ENCODE measurements at places on chromosomes 7 and 10.

DNA sequence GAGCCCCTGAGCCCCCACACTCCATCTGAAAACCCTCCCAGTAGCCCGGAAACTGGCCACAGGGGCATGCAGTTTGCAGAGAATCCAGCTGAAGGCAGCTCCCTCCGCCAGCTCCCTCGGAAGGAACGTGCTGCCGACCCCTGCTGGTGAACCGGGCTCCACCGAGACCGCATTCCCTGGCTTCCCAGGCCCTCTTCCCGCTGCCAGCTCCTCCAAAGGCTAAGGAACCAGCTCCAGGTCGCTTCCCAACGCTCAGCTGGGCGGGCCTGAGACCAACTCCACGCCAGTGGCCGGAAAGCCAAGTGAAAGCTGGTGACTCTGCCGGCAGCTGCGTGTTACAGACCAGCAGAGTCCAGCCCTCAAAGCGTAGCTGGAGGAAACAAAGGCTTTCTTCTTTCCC, 35.8 kb downstream of the GPER1 start:
- no peak for DNase-seq

- peak; percentile 90 for DNase-seq
Measured at GRCh38 chr10:21533467-21534279, at the start of gene MLLT10. Gene MLLT10, plus strand, starts transcription at chr10:21534232. Its CDS starts 413 bp downstream, at chr10:21534645.

DNA sequence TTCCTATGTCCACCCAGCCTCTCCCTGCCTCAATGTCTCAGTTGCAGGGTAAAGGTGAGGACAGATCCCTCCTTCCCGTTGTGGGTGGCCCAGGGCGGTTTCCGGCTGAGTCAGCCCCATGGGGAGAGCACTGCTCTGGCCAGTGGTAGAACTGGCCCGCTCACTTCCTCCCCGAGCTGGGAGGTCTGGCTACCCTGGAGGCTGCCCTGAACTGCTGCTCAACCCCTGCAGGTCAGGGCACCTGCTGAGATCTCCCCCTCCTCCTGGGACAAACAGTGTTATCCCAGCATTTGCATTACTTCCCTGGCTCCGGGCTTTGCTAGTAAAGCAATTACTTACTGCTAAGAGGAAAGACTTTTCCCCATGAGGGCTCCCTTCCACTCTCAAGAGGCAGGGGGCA, 21.4 kb upstream of the IMPDH1 start:
- DNase-seq, result no peak

GRCh38 chr10:5018134-5018533, 14.5 kb upstream of the AKR1C2 start:
- DNase-seq, result no peak

DNA sequence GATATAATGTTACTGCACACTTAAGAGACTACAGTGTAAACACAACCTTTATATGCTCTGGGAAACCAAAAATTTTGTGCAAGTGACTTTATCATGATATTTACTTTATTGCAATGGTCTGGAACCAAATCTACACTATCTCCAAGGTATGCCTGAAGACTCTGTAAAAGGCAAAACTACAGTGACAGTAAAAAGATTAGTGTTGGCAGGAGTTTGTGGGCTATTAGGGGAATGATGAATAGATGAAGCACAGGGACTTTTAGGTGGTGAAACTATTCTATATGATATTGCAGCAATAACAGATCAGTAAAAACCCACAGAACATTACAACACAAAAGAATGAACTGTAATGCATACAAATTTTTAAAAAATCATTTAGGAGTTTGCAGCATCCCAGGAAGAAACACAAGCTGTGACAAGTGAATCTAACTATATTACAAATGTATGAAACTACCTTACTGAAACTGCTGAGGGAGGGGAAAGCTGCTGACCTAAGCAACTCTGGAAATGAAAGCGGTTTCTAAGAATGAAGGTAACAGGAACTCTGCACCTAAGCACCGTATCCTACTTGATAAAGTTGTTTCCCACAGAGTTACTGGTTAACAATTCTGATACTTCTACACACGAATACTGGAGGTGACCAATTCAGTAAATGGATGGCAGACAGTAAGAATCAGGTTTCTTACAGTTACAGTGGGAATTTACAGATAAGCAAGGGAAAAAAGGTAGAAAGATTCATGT, 82.6 kb downstream of the ATE1 start:
- no peak for DNase-seq

DNA sequence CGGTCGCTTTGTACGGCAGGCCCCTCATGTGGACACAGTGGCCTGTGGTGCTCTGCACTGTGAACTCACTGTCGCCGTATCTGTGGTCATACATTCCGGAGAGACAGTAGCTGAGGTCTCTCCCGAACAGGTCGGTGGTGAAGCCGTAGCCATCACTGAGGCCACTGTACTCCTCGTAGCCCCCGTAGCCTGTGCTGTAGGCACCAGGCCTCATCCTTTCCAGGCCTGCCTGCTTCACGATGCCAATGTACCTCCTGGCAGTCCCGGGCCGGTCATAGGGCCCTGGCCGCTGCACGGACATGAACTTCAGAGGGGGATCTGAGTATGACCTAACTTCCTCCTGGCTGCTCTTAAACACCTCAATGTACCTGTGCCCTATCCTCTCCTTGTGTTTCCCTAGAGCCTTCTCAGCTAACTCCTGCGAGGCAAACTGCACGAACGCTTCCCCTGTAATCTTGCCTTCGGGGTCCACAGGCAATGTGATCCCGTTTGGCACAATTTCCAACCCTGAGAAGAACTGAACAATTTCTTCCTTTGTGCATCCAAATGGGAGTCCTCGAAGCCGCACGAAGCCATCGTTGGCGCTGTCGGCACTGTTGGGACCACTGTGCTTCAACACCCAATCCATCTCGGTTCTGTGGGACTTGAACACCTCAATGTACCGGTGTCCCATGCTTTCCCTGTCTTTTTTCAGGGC, 15.7 kb downstream of the FXYD4 start:
- no peak for DNase-seq

DNA sequence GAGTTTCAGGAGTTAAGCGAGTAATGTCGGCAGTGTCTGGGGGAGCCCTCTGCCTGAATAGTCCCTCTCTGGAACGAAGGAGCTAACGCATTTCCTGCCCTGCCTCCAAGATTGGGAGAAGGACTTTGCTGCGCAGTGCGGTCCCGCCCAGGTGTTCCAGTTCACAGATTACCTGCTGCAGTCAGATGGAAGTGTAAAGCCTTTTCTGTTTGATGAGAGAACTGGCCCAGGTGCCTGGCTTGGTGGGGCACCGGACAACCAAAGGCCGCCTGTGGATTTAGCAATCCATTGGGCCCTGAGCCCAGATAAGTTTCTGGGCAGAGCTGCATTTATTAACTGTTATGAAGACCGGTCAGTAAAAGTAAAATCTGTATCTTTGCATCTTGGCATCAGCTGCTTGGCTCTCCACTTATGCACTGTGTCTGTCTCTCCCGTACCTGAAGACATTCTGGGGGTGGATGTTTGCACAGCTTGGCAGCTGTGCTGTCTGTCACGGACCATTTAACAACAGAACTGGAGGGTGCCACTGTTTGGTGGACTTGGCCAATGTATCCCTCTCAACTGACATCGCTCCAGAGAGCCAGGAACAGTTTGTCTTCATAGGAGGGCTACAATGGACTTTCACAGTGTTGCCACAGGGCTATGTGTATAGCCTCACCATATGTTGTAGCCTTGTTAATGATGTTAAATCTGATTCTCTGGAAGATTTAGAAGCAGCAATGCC, 654.7 kb upstream of the ZWINT start:
- no peak for DNase-seq

- no peak for DNase-seq
Measured at GRCh38 chr10:108436096-108436495, 1271.6 kb upstream of the SORCS1 start.

DNA sequence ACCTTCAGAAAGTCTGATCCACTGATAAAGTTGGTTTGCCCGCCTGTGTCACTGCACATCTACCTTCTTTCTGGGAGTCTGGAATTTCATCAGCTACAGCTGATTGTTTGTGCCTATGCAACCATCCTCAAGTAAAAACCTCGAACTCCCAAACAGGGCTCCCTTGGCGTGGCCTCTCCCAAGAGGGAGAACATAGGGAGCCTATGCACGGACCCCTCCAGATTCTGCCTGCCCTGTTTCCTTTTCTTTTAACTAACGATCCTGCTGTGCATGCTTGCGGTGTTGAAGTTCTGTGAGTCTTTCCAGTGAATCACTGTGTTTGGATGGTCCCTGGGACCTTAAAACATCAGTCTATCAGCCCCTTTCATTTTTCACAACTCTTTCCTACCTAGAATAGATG, 226.9 kb upstream of the SEMA3D start:
- DNase-seq, result no peak

DNA sequence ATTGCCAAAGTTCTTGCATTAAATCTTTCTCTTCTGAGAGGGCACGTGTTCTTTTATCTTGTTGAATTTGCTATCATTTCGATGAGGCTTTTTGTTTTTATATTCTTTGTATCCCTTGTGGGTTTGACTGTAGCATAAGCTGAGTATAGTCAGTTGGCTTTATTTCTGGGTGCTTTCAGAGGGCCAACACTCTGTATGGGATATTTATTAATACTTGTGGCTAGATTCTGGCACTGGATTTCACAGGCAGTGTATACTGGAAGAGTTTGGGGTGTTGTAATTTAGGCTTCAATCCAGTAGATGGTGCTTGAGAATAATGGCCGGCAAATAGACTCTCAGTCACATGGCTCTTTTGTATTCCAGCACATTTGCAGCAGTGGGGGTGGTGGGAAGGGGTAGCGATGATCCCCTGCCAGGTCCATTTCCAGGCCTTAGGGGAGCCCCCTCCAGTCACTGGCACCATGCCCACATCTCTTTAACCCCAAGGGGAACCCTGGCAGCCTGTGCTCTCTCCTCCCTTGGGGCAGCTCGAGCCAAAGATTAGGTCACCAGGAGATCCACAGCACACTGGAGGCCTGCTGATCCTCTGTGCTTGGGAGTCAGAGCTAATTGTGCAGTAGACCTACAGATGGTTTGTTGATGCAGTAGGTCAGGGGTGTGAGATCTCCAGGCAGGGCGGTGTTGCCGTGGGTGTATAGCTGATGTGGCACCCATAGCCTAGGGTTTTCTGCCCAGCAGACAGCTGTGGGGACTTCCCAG, 81.8 kb downstream of the PTPN20 start:
- no peak for DNase-seq

GRCh38 chr10:36266923-36267322, 624.8 kb upstream of the FZD8 start:
- DNase-seq, result no peak

- peak; percentile 13 for DNase-seq
Measured at GRCh38 chr10:16948361-16948760, 131.1 kb upstream of the RSU1 start.

- no peak for DNase-seq
Measured at GRCh38 chr7:122688400-122688998, 10.4 kb downstream of the RNF133 start.

- DNase-seq, result no peak
Measured at GRCh38 chr10:88281592-88282347, 301.3 kb downstream of the RNLS start.

GRCh38 chr7:130400120-130400572, 19.9 kb downstream of the CPA1 start:
- no peak for DNase-seq

DNA sequence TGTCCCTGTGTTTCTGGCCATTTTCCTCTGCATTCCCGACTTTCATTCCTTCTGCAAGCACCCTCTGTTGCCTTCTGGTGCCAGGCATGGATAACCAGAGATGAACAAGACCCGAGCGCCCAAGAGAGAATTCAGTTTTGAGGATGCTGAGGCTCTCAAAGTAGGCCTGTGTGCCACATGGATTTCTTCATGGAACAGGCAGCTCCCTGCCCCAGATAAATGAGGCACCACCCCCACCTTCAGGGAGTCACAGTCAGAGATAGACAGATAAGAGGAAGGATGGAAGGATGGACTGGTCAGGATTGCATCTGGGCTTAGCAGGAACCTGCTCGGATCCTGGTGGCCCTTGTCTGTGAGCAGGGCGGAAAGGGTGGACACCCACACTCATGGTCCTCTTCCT, 49.4 kb downstream of the ADCYAP1R1 start:
- no peak for DNase-seq

DNA sequence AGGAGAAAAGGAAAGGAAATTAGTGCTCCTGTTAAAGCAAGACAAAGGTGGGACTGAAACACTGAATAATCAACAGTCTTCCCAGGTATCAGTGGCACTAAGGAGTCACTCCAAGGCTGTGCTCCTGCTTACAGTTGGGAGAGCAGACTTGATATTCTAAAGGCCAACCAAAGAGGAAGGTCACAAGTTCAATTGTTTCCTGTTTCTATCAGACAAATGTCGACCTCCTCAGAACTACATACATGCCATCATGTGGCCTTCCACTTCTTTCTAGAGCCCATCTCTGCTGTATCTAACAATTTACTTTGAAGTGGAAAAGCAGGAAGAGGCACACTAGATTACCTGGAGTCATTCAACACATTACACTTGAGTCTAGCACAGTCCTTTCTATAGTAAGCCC, 3.4 kb downstream of the ZNF239 start:
- no peak for DNase-seq

DNA sequence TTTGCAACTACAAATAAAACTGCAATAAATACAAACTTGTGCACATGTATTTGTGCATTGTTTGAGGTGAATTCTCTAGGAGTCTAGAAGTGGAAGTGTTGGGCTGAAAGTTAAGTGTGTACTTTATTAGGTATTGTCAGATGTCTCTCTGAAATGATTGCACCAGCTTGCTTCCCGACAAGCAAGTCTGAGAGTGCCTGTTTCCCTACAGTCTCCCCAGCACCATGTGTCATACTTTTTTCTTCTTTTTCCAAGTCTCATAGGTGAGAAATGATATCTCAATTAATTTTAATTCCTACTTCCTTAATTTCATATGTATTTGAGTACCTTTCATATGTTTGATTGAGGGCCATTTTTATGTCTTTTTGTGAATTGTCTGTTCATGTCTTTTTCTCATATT, 336.2 kb downstream of the PAXIP1 start:
- no peak for DNase-seq

DNA sequence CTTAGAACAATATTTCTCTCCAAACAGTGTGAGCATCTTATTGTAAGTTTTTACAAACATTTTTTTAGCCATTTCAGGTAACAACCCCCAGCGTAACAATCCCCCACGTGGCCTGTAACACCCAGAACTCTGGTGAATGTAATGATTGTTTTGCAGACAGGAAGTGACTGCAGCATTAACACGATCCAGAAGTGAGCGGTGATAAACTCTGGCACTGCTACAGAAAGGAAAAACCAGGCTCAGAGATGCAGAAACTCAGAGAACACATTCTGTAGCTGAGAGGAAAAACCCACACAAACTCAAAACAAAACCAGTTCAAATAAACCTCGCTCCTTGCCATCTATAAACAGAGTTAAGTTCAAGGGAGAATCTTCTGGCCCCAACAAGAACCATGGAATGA, 285.7 kb downstream of the FGFR2 start:
- no peak for DNase-seq

GRCh38 chr10:58157076-58157766, 110.5 kb downstream of the IPMK start:
- no peak for DNase-seq

DNA sequence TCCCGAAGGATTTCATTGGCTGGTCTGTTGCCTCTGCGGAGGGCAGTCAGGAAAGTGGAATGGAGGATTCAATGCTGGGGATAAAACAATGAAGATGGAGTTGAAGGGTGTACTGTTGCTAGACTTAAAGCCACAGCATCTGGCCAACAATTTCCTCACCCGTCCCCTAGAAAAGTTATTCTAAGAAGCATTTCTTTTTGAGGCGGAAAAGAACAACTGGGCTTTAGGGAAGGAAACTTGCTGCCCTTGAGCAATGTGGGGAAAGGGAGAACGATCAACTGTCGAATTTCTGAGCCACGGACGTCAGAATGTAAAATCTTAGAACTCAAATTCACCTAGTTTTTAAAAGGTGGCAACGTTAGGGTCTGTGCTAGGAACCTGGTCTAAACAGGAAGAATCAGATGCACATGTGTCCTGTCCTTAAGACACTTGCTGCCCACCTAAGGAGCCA, 664 bp downstream of the FMC1 start:
- no peak for DNase-seq

- no peak for DNase-seq
Measured at GRCh38 chr10:113278664-113279063, 274.2 kb upstream of the HABP2 start.

All from activated effector memory CD4-positive, alpha-beta T cell treated with Interleukin-2 at 50 U/mL for 16 hours (primary cell).